ENCODE measurements at places on chromosomes 16 and 17.

- DNase-seq: peak; percentile 38
These were observed 17.6 kb upstream of the PEMT start for GRCh38 chr17:17609121-17609520.

- DNase-seq: no peak
These were observed 169.4 kb downstream of the ABCA8 start for GRCh38 chr17:68785565-68786486.

DNA sequence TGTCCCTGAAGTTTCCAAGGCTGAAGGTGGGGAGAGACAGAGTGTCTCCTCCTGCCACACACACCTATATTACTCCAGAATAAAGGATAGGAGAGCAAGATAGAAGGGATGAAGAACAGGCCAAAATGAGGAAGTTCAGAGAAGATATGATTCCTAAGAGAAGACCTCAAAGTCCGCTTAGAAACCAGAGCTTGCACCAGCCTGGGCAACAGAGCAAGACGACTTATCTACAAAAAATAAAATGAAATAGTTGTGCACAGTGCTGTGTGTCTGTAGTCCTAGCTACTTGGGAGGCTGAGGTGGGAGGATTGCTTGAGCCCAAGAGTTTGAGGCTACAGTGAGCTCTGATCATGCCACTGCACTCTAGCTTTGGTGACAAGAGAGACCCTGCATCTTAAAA lies 128.2 kb downstream of the HS3ST3B1 start:
- DNase-seq: no peak

DNA sequence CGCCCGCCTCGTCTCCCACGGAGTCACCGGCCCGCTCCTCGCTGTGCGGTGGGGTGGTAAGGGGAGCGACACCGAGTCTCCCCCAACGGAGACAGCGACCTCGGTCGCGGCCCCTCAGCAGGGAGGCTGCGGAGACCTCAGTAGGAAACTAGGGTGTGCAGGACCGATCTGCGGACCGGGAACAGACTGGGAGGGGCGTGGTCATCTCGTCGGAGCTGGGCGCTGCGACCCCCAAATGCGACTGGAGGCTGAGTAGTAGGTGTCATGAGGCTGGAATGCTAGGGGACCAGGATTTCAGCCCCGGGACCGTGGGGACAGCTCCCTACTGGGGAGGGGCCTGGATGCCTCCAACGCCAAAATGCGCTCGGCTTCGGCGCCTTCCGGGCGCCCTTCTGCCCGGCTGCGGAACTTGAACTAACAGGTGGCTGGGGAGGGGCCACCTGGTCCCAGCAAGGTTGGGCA lies 1.3 kb downstream of the CACNG4 start:
- no peak for DNase-seq

GRCh38 chr17:34442387-34443111 lies 79.5 kb upstream of the CCL1 start:
- no peak for DNase-seq

- DNase-seq: peak; percentile 87
These were observed at the start of the genes SGSH and SLC26A11 for GRCh38 chr17:80220054-80220735. TSS of gene SGSH (minus strand) at chr17:80220333. CDS start at chr17:80220313, 20 bp downstream. TSS of gene SLC26A11 (plus strand) at chr17:80220427. CDS start at chr17:80221561, 1,134 bp downstream.

GRCh38 chr17:27547301-27547683 lies 83.7 kb upstream of the LGALS9 start:
- DNase-seq: no peak

DNA sequence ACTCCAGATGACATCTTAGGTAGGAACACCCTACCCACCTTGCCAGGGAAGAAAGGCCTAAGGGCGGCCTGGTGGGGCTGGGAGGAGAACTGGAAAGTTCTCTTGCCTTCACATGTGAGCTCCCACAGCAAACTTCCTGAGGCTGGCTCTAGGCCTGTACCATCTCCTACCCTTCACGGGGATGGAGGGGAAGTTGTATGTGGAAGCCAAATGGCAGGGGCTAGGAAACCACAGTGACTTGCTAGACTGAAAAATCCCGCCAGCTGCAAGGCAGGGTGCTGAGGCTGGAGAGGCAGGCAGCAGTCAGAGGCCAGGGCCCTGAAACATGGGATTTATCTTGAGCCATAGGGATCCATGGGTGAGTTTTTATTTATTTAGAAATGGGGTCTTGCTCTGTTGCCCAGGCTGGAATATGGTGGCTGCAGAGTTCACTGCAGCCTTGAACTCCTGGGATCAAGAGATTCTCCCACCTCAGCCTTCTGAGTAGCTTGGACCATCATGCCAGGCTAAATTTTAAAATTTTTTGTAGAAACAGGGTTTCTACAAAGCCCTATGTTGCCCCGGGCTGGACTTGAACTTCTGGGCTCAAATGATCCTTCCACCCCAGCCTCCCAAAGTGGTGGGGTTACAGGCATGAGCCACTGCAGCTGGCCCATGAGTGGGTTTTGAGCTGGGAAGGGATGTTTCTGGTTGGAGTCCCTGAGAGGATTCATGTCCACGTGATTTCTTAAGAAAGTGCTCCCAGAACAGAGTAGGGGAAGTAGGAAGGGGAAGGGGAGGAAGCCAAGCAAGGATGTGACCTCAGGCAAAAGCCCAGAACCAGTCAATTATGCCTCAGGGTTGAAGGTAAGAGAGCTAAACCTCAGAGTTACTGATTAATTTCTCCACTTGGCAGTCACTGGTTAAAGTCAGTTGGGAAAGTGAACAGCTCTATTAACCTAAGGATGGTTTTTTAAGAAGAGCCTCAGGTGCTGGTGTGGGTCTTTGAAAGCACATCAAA lies 4.0 kb upstream of the KAT8 start:
- peak; percentile 67 for DNase-seq

GRCh38 chr17:79295307-79295706 lies 220.7 kb downstream of the ENGASE start:
- no peak for DNase-seq

DNA sequence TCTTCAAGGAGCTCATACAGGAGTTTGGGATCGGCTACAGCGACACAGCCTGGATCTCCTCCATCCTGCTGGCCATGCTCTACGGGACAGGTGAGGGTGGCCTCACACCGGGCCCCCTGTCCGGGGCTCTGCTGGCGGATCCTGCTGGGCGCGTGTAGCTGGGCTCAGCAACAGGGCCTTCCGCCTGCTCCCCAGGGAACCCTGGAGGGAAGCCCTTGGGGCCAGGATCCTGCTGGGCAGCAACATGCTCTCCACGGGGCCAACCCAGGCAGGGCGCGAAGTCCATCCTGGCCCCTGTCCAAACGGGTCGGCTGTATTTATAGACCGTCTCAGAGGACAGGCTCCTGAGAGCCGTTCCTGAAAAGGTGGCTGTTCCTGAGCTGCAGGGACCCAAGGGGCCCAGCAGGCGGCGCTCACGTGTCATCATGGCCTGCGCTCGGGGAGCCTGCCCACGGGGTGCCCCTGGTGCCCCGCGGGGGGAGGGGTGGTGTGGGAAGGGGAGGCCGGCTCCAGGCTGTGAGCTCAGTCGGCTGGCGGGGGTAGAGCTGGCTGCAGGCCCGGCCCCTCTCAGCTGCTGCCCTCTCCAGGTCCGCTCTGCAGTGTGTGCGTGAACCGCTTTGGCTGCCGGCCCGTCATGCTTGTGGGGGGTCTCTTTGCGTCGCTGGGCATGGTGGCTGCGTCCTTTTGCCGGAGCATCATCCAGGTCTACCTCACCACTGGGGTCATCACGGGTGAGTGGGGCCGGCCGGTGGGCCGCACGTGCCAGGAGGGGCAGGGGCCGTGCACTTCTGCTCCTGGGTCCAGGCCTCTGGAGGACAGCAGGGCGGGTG lies 7.5 kb downstream of the SLC16A3 start:
- peak; percentile 84 for DNase-seq

DNA sequence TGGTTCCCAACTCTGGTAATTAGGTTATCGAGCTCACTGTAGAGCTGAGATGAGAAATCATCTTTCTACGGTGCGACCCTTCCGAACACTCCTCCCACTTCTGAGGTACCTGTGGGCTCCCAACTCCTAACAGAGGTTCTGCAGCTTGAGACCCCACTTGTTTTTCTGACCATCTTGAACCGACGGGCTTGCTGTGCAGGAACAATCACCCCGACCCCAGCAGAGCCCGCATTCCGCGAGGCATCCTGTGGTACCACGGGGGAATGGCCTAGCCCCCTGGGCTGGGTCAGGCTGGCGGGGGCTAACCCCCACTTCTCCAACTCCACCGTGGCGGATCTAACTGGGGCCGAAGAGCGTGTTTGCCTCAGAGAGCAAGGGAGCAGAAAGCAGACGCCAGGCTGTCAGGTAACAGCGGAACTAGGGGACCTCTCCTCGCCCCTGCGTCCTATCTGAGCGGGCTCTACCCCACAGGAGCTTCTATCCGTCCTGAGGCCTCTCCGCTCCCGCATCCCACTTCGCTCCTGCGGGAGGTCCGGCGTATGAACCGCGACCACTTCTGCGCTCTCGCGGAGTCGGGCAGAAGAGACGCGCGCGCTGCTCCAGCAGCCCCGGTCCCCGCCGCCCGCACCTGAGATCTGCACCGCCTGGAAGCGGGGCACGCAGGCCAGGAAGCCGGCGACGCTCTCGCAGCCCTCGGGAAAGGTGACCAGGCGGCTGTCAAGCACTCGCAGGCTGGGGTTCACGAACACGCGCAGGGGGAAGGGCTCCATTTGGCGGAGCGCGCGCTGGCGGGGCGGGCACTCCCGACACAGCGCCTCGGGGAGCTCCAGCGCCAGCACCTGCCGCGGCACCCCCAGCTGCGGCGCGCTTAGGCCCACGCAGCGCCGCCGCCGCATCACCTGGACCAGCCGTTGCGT lies 761 bp downstream of the PDF start:
- DNase-seq: peak; percentile 43

- no peak for DNase-seq
These were observed 1.4 kb downstream of the TEN1 start for GRCh38 chr17:75980188-75981018.

DNA sequence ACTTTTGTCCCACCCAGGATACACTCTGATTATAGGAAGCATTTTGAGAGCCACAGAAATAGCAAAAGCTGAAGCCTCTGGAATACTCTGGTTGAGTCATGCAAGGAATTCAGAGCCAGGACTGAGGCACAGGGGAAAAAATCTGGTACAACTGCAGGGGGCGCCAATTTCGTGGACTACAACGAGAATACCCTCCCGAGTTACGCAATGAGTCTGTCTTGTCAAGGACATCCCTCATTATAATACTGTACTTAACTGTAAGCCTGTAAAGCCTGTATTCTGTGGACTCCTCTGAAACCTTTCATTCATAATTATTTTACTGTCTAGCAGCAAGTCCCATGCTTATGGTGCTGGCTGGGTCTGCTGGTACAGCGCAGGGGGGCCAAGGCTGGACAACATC lies 7.8 kb downstream of the HOXB1 start:
- no peak for DNase-seq

DNA sequence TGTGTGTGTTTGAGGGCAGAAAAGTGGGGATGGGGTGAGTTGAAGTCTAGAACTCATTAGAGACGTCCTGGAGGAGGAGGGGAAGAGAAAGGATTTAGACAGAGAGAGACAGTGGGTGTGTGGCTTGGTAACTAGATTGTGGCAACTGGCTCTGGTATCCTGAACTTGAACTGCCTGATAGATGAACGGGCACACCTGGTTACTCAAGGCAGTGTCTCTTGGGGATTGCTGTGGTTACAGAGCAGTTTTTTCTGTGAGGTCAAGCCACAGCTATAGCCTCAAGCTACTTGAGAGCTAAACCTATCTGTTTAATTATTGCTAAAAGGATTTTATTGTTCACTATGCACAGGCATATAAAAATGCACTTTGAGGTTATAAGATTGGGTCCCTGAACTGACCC lies 29.8 kb upstream of the MYH2 start:
- DNase-seq: no peak

DNA sequence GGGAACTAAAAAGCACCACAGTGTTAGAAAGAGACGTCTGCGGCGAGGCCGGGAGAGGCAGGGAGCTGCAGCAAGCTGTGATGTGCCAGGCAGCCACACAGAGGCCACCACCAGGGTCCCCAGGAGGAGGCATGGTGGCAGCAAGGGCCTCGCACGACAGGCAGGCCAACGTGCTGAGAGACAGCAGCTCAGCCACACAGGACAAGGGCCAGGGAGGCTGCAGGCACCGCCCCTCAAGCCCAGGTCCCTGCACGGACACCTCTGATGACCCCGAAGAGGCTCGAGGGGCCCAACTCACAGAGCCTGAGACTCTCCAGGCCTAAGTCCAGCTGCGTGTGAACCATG lies 5.7 kb downstream of the HAGH start:
- no peak for DNase-seq

DNA sequence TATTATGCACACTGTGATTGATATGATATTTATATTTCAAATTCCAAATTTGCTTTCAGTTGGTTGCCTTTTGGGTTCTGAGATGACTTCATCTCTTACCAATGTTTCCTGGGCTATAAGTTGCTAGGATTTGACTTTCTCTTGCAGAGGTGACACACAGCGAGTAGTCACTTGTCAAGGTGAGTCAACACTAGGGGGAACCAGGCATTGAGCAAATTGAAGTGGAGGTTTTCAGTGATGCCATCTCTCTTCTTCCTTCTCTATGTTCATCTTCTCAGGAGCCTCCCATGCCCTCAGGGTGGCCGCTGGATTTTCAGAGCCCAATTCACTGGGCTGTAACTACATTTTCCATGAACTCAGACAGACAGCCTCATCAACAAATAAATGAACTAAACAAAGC lies 6.0 kb upstream of the CPD start:
- DNase-seq: no peak

GRCh38 chr17:19630035-19630434 lies 18.5 kb upstream of the ALDH3A2 start:
- DNase-seq: no peak

DNA sequence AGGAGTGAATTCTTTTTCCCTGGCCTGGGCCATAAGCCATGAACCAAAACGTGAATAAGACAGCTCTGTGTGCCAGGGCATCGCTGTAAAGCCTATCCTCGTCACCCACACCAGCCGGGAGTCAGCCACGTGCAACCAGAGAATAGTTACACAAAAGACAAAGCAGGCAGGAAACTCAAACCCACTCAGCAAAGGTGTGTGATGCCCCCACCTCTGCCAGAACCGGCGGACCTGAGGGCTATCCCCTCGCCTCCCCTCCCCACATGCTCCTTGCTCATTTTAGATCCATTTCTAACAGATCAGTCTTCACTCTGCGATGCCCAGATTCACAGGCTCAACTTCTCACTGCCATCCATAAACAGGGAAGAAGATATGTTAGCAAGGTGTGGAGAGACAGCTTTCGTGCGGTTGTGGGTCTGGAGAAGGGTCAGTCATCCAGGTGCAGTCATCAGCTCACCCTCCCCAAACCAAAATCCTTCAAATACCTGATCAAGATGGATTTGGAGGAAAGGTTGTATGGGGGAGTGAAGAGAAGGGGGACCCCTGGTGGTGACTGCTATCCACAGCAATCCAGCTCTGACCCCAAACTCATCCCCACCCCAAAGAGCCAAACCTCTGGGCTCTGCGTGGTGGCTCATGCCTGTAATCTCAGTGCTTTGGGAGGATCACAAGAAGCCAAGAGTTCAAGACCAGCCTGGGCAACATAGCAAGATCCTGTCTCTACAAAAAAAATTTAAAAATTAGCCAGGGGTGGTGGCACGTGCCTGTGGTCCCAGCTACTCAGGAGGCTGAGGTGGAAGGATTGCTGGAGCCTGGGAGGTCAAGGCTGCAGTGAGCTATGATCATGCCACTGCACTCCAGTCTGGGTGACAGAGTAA lies 219.2 kb downstream of the C16orf78 start:
- DNase-seq: peak; percentile 59

DNA sequence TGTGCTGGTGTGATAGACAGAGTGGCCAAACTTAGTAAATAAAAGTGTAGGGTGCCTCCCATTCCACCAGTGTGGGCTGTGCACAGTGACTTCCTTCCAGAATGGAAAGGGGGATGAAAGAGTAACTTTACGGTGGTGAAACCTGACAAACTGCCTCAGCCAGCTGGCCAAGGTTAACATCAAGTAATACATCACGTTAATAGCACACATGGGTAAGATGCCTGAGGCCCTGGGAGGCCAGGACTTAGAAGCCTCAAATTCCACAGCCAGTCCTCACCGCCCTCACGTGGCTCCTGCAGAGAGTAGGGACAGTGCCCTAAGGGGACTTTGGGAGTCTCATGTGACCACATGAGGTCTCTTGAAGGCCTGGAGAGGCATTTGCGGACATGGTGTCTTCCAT lies 14.1 kb downstream of the RMI2 start:
- no peak for DNase-seq

Measured in small intestine (tissue), 16 donors.